ENCODE measurements at places on chromosomes 16 and 17.

GRCh38 chr17:27402943-27403342 lies 53.3 kb upstream of the KSR1 start:
- DNase-seq: no peak

- no peak for DNase-seq
These were observed 235.4 kb upstream of the MON1B start for GRCh38 chr16:76955629-76956028.

DNA sequence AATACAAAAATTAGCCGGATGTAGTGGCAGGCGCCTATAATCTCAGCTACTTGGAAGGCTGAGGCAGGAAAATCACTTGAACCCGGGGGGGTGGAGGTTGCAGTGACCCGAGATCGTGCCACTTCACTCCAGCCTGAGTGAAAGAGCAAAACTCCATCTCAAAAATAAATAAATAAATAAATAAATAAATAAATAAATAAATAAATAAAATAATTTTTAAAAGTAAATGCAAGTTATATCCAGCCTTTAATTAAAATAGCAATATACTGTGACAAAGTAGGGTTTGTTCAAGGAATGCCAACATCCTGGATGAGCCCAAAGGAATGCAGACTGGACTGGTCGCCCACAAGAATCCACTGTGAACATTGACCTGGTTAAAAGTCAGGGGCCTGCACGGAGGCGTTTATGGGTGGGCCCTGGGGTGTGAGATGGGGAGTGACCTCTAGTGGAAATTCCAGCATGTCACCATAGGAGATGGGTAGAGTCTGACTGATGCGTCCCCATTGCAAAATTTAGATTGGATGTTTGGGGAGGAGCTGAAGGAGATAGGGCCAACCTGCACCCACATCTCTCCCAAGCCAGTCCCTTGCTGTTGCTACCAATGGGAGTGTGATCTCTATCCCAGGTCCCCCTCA lies 9.7 kb upstream of the PIK3R5 start:
- no peak for DNase-seq

DNA sequence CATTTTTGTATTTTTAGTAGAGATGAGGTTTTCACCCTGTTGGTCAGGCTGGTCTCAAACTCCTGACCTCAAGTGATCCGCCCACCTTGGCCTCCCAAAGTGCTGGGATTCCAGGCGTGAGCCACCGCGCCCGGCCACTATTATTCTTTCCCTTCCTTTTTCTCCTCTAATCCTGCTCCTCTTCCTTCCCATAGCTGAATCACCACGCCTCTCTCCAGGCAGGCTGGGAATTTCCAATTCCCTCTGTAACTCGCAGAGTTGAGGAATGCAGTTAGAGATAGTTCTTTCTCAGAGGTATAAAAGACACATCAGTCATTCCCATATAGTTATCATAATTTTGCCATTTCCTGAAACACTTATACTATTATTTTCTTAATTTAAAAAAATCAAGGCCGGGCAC lies 11.2 kb downstream of the METTL16 start:
- DNase-seq: no peak

GRCh38 chr17:78390241-78391050 lies 12.0 kb downstream of the PGS1 start:
- DNase-seq: no peak

GRCh38 chr16:75997606-75998005 lies 271.3 kb upstream of the CPHXL start:
- DNase-seq: no peak

GRCh38 chr16:49620869-49621240 lies 235.1 kb downstream of the ZNF423 start:
- no peak for DNase-seq

DNA sequence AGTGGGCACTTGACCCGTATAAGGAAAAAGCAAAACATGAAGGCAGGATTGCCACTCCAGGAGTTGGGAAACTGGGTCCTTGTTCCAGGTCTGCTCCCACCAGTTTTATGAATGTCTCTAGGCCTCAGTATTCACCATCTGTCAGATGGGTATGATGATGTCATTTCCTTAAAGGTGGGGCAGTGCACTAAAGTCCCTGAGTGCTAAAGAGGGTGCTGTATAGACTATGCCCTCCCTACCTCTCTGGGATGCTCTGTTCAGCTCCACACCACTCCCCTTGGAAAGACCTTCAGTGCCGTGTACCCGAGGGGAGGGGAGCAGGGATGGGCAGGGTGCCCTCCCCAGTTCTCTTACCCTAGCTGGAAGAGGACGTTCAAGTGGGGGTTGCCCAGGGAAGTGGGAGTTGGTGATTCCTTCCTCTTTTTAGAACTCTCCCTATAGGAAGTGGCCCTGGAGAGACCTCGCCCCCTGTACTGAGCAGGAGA lies 2.2 kb downstream of the LASP1 start:
- no peak for DNase-seq

DNA sequence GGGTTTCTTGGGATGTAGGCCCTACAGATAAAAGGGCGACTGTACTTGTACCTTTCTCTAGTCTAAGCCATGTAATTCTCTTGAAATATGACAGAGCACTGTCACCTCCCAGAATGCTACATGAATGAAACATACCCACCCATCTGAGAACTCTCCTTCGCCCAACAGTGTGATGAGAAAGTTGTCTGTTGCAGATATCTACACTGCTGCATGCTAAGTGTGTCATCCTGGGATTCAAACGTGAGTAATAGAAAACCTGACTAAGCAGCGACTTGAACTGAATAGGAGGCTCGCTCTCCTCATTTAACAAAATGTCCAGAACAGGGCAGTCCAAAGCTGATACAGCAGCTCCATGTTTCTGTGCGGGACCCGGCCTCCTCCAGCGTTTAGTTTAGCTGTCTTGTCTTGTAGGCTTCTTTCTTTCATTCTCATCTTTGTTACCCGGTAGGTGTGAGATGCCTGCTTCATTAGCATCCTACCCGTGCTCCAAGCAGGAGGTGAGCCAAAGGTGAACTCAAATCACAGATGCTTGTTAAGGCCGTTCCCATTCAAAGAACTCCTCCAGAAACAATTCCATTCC lies 211.9 kb downstream of the PRKCA start:
- no peak for DNase-seq

- no peak for DNase-seq
These were observed 156.4 kb downstream of the CMIP start for GRCh38 chr16:81601008-81601428.

DNA sequence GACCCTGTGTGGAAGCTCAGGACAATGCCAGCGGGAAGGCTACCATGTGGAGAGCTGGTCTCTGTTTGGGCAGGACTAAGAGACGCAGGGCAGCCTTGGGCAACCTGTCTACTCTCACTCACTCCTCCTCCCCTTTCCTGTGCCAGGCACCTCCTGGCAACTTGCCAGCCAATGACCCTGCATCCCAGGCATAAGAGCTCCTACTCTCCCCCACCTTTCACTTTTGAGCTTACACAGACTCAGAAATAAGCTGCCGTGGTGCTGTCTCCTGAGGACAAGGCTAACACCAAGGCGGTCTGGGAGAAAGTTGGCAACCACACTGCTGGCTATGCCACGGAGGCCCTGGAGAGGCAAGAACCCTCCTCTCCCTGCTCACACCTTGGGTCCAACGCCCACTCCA lies 2.6 kb downstream of the HBM start:
- DNase-seq: no peak

DNA sequence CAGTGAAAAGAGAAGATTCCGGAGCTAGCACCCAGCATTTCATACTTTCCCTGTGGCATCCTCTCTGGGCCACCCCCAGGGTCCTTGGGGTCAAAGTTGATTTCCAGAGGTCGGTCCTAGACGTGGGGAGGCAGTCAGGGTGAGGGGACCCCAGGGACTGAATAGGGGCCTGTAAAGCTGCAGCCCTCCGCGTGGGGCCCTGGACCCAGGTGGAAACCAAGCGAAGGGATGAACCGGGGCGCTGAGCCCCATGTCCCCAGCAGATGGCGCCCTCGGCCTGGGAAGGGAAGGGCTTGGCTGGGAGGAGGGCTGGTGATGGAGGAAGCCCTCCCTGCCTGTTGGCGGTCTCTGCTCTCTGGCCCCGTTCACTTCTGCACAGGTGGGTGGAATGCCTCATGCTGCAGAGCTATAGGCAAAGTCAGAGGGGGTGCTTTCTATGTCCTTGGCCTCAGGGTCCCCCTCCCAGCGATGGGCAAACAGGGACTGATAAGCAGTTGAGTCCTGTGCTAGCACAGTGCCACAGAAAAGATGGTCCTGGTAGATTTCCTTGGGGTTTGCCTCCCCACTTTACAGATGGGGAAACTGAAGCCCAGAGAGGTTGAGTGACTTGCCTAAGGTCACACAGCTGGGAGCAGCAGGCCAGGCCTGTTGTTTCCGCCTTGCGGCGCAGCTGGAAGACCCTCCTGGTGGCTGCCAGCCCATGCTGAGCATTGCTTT lies 163.4 kb upstream of the CIBAR2 start:
- DNase-seq: peak; percentile 12

- no peak for DNase-seq
These were observed 30.4 kb downstream of the CFDP1 start for GRCh38 chr16:75402821-75403475.

GRCh38 chr16:75042426-75043174 lies 43.8 kb downstream of the ZNRF1 start:
- no peak for DNase-seq

DNA sequence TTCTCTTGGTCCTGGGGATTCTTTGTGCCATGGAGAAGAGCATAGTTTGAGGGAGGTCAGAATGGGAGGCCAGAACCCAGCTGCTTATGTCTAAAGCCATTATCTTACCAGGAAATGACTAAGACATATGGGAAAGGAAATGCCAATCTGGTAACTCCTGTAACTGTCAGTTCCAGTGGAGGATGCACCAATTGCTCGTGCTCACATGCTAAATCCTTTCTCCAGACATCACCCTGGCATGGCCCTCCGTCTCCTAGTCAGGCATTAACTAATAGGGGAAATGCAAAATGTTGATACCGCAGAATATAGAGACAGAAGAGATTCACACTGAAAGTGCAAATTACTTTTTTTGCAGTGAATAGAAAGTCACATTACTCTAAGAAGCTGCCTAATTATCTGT lies 255.6 kb upstream of the HSBP1 start:
- peak; percentile 57 for DNase-seq

DNA sequence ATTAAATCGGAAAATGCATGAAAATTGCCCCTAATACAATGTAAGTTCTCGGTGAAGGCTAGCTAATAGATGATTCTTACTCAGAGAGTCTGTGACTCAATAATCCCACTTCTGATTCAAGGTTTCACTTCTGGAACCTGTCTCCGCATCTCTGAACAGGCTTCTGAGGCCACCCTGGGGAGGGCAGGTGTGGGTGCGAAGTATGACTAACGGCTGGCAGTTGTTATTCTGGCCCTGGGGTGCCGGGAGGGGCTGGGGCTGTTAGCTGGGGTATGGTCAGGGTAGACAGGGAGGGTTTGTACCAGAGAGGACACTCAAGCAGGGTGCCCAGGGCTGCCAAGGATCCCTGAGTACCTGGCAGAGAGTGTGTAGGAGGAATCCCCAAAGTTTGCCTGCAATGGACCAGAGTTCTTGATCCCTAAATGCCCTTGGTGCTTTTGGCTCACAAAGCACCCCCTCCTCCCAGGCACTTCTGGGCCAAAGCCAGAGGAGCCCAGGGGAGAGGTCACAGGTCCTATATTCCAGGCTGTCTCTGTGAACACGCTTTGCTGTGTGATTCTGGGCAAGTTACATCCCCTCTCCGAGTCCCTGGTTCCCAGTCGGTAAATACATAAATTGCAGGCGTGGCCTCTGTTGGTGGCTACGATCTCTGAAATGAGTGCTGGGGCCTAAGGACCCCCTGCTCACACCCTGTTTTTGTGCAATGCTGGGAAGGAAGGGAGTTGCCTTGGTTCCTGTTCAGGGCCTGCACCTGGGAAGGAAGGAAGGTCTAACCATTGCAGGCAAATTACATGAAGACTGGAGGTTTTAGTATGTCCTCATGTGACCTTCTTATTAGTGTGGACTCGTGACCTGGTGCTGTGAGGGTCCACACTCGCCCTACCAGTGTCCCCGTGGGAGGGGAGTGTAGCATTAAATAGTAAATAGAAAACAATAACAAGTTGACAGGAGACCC lies 49.9 kb upstream of the CPNE2 start:
- DNase-seq: no peak

GRCh38 chr16:81327447-81328196 lies 12.9 kb downstream of the GAN start:
- no peak for DNase-seq

- DNase-seq: no peak
These were observed 102.0 kb upstream of the HAS3 start for GRCh38 chr16:69003500-69003899.

DNA sequence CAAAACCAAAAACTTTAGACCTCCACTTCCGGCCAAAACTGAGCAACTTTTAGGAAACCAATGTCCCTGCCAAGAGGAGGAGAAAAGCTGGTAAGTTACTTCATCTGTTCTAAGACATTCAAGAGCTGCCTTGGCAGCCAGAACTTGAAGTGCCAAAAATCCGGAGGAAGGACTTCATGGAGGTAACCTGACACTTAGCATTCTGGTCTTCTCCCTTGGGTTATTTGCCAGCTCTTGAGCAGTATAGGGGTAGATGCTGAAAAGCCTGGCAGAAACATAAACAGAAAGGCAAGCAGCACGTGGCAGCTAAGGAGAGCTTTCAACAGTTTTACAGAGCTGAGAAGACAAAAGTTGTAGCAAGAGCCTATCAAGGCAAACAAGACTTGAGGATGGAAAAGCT lies 53.2 kb downstream of the CDYL2 start:
- no peak for DNase-seq

GRCh38 chr17:82605939-82606600 lies 42.2 kb downstream of the WDR45B start:
- DNase-seq: no peak

DNA sequence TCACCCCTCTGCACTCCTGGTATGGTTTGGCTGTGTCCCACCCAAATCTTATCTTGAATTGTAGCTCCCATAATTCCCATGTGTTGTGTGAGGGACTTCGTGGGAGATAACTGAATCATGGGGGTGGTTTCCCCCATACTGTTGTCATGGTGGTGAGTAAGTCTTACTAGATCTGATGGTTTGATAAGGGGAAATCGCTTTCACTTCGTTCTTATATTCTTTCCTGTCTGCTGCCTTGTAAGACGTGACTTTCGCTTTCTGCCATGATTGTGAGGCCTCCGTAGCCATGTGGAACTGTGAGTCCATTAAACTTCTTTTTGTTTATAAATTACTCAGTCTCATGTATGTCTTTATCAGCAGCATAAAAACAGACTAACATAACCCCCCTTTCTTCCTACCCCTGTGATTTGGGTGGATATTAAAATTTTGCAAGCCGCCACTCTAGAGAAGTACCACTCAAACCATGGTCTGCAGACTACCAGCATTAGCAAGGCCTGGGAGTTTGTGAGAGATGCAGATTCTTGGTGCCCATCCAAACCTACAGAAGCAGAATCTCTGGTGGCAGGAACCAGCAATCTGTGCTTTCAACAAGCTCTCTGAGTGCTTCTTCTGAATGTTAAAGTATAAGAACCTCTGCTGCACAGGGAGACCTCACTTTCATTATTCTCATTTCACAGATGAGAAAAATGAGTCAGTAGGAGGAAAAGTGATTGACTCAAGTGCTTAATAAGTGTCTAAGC lies 999.5 kb upstream of the EEF2KMT start:
- no peak for DNase-seq

DNA sequence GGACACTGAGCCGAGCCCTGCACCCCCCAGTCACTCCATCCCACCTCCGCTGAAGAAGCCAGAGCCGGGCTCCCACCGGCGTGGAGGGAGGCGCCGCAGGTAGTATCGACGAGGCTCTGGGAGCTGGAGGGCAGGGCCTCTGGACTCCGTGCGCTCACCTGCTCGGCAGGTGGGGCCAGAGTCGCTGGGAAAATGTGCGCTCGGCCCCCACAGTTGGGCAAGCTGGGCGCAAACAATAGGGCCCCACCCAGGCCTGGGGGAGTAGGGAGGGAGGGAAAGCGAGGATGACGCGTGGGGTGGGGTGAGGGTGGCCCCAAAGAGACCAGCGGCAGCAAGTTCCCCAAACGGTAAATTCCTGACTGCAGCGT lies 668 bp downstream of the JUP start:
- no peak for DNase-seq

Data from HS-27A (cell line).